ENCODE measurements at places on chromosomes 5 and 9.

- no peak for DNase-seq
Measured at GRCh38 chr5:122668552-122668951, 106.3 kb upstream of the SNX2 start.

DNA sequence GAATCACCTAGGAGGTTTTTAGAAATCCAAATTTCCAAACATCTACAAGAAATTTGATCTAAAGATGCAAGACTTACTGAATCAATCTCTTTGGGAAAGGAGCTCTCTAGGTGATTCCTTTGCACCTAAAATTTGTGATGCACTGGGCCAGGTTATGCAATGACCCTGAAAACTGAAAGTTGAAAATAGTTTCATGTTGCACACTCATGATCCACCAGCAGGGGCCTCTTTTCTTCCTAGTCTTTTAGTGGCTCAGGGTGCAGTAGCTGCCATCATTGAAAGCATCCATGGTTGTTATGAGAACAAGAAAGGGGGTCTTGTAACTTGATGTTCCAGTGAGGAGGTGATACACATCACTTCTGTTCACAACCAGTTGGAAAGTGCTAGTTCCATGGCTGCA is 486.8 kb downstream of the PSAT1 start:
- no peak for DNase-seq

DNA sequence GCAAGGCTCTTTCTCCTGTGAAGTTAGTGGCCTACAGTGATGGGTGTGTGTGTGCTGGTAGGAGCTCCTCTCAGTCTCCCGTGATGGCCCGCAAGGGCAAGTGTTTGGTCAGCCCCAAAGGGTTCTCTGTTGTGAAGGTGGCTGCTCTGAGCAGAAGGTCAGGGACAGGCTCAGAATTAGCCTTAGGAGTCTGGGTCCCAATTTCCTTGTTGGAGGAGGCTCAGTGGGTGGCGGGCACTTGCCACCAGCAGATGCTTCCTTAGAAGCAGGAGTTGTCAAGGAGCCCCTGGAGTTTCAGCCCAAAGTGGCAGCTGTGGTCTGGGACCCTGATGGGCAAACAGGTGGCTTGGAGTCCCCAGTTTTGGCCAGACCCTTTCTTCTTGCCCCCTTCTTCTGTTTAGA is 154.4 kb downstream of the MACROH2A1 start:
- no peak for DNase-seq

- DNase-seq, result no peak
Measured at GRCh38 chr9:104983491-104983890, 55.5 kb upstream of the ABCA1 start.

- DNase-seq, result no peak
Measured at GRCh38 chr9:121085661-121086060, 10.9 kb downstream of the CNTRL start.

DNA sequence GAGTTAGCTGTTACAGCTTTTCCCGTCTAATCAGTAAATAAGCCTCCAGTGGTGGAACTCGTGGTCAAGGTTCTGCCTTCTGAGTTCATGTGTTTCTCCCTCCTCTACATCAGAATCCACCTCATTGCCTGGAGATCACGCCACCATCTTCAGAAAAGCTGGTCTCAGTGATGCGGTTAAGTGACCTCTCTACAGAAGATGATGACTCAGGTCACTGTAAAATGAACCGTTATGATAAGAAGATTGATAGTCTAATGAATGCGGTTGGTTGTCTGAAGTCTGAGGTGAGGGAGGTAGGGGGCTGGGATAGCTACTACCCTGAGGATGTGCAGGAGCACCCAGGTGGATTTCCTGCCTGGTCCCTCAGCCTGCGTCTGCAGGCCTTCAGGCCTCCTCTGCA is 13.3 kb downstream of the ODF2 start:
- DNase-seq, result no peak

DNA sequence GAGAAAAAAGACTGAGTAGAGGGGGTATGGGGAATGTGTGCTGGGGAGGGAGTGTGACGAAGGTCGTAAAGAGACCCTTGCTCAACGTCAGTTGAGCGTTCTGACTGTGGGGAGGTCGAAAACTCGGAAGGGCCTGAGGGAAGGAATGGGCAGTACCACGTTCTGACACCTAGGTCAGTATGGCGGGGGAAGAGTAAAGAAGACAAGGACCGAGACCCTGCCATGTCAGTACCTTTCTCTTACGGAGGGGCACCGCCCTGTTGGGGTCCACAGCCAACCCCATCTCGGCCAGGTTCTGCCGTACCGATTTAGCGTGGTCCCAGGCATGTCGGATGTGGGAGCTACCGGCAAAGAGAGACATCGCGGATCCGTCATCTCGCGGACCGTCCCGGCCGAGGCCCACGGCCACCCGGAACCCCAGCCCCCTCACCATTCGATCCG is 375 bp downstream of the NOP16 start:
- DNase-seq, result no peak

All from stimulated activated naive B cell treated with anti-CD40 and anti-IgM and Interleukin-4, amounts not matched to agents 10 μg/mL and 1 μg/mL and 100 μg/mL, for 72 hours (primary cell).